Endothelial cell of umbilical vein (primary cell): ENCODE measurements at places on chromosomes 5 and 9.

DNA sequence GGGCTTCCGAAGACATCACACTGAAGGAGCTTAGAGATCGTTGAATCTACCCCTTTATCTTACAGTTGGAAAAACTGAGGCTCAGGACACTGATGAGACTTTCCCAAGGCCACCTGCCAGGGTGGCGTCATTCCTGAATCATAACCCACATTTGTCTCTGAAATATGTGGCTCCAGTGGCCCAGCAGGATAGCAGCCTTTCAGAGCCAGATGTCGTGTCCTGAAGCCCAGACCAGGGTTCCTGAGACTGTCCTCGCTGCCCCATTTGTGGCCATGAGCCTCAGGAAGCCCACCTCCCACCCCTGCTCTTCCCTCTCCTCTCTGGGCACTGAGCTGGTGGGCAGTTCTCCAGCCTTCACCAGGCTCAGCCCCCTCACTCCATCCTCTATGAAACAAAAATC lies 2.4 kb downstream of the HMCN2 start:
- no peak for DNase-seq

DNA sequence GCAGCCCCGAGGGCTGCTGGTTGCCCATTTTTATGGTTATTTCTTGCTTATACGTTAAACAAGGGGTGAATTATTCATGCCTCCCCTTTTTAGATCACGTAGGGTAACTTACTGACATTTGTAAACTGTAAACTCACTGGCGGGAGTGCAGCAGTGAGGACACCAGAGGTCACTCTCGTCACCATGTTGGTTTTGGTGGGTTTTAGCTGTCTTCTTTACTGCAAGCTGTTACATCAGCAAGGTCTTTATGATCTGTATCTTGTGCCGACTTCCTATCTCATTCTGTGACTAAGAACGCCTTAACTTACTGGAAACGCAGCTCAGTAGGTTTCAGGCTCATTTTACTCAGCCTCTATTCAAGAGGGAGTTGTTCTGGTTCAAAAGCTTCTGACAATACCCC lies 155.0 kb upstream of the PRDM9 start:
- no peak for DNase-seq

- DNase-seq = no peak
Observed at GRCh38 chr5:13946111-13946510, 1.6 kb upstream of the DNAH5 start.

GRCh38 chr5:105057001-105057436 lies 1494.4 kb upstream of the NUDT12 start:
- no peak for DNase-seq

DNA sequence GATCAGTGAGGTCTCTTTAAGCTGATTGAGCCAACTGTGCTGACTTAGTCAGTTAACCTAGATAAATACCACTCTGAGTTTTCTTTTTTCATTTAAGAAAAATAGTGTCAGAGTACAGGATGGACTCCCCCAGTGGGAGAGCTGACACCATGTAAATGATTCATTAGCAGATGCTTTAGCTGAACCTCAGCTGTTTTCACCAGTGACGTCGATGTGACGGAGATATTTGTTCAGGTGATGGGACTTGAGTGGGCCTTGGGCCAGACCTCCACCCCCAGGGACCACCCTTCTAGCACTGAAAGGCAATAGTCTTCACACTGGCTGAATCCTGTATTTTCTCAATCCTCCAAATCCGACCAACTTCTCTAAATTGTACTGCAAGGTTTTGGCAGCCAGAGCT lies 196.1 kb downstream of the GAS1 start:
- no peak for DNase-seq

GRCh38 chr5:64180661-64181343 lies 15.2 kb downstream of the RNF180 start:
- peak; percentile 13 for DNase-seq

GRCh38 chr5:127355337-127355736 lies 64.7 kb downstream of the MEGF10 start:
- no peak for DNase-seq

DNA sequence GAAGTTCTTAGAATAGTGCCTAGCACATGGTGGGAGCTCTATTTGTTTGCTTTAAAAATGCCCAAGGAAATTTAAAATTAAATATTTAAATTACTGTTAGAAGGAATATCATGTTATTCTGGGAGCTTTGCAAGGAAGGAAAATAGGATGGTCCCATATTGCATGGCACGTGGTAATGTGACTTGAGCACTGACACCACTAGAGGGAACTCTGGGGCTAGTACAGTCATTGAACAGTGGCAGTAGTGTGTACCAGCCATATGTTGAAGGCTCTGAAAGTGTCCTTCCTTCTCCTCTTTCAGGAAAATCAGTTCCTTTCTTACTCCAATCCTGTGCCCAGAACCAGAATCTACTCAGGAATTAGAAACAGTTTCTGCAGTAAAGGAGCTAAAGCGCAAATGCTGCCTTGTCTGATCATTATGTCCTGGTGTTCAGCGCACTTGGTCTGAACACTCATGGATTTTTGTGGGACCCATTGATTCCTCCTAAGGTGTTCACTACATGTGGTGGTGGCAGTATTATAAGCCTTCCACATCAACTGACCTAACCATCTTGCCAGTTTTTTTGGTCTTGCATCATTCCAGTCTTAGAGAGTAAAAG lies 54.1 kb downstream of the GDA start:
- DNase-seq = peak; percentile 24

GRCh38 chr5:145689235-145689634 lies 145.9 kb downstream of the PRELID2 start:
- no peak for DNase-seq

DNA sequence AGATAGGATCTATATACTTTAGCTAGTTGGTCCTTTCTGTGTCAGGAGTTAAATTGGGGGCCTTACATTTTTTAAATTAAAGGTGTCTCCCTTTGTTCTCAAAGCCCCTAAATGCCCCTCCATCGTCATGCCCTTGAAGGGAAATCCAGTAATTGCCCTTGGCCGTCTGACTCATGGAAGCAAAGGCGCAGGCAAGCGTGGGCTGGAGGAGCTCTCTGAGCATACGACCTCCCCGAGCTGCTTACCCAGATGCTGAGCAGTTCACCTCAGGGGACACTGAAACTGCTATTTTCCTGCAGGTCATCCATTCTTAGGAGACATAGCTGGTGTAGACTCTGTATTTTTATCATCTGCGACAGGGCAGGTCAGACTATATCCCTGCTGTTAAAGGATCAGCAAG lies 23.0 kb downstream of the PCSK1 start:
- DNase-seq = no peak

DNA sequence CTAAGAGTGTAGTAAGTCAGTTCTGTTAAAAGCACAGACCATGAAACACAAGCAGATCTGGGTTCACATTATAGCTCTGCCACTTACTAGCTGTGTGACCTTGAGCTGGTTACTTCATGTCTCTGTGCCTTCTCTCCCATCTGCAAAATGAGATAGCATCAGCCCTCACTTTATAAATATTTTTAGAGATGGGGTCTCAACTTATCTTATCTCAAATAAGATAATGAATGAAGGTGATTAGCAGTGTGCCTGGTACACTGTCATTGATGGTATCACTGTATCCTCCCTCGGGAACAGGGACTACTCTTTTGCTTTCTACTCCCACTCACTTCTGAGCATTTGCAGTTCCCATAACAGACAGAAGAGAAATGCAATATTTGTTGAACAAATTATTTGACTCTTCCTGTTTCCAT lies 52.4 kb downstream of the GALNT10 start:
- no peak for DNase-seq

- DNase-seq = no peak
Observed at GRCh38 chr5:83434946-83435345, 36.6 kb upstream of the VCAN start.

DNA sequence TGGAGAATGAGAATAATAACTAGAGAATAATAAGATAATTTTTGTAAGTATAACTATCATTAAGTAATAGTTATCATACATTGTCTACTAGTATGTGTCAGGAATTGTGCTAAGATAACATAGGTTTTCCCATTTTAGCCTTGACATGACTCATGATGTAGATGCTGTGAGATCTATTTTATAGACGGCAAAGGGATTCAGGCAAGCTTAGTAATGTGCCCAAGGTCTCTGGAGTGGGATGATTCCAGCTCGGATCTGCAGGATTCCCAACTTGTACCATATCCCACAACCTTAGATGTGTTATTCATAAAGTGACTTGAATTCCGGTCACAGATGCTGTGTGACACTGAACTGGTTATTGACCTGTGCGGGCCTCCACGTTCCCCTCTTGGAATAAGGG lies 51.5 kb downstream of the IL31RA start:
- DNase-seq = no peak

DNA sequence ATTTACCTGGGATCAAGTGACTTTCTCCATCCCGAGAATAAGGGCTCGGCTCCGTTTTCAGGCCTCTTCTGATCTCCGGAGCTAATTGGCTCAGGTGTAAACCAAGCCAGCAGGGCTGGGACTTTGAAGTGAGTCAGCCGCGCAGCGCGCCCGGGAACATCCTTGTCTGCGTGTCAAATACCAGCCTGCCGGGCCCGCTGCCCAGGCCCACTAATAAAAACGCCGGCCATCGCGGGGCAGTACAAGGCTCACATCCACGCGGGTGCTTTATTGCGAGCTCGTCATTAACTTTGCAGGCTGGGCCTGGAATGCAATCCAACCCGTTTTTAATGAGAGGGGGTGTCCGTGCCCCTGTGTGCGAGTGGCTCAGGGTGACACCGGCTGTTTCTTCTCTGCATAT lies 416.8 kb downstream of the IRX2 start:
- no peak for DNase-seq

DNA sequence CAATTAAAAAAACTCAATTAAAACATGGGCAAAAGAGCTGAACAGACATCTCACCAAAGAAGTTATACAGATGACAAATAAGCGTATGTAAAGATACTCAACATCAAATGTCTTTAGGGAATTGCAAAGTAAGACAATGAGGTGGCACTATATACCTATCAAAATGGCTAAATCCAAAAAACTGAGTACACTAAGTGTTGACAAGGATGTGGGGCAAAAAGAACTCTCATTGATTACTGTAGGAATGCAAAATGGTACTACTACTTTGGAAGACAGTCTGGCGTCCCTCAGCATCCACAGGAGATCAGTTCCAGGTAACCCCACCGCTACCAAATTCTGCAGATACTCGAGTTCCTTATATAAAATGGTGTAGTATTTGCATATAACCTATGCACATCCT lies 198.1 kb downstream of the DAB2IP start:
- DNase-seq = no peak

GRCh38 chr9:73906671-73907070 lies 590.5 kb upstream of the RORB start:
- DNase-seq = no peak

DNA sequence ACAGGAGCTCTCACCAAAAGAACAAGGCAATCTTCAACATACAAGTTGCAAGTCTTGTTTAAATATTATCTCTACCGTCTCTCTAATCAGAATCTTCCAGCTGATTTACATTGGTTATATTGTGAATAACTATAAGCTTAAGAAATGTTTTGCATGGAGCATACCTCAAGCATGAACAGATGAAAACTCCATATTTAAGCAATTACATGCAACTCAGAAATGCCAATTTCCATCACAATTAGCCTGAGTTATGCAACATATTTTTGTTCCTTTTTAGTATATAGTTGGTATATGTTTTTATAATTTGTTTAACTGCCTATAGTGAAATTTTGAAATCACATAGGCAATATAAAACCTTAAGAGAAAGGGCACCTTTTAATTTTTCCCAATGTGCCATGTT lies 142.5 kb downstream of the DENND1A start:
- no peak for DNase-seq

GRCh38 chr9:89375191-89375760 lies 57.0 kb downstream of the SECISBP2 start:
- DNase-seq = peak; percentile 18

GRCh38 chr5:96708600-96708999 lies 46.4 kb downstream of the CAST start:
- no peak for DNase-seq

DNA sequence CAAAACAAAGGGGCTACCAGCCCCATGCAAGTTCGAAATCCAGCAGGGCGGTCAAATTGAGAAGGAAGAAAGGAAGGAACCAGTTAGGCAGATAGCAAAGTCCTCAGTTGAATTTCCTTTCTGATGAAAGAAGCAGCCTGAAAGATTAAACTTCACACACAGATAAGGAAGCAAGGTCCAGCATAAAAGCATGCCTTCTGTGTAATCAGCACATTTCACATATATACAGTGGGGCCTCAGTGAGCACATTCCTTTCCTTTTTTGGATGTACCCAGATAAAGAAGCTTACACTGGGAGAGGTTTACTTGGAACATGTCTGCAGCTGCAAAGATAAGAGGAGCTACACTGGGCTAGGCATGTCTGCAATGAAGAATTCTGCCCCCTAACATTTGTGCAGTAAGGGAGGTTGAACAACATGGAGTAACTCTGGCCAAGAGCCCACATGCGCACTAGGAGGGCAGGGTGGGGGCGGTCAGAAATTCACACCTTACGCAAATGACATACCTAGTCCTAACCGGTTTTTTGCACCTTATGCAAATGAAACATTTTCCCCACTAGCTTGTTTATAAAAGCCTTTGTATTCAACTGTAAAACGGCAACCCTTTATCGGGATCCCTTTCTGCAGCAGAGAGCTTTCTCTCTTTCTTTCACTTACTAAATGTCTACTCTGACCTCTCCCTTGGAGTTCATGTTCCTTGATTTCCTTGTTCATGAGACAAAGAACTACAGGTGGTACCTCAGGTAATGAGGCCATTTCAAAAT lies 149.7 kb upstream of the FBXL17 start:
- no peak for DNase-seq

- DNase-seq = no peak
Observed at GRCh38 chr5:38816083-38817030, 29.5 kb upstream of the OSMR start.

DNA sequence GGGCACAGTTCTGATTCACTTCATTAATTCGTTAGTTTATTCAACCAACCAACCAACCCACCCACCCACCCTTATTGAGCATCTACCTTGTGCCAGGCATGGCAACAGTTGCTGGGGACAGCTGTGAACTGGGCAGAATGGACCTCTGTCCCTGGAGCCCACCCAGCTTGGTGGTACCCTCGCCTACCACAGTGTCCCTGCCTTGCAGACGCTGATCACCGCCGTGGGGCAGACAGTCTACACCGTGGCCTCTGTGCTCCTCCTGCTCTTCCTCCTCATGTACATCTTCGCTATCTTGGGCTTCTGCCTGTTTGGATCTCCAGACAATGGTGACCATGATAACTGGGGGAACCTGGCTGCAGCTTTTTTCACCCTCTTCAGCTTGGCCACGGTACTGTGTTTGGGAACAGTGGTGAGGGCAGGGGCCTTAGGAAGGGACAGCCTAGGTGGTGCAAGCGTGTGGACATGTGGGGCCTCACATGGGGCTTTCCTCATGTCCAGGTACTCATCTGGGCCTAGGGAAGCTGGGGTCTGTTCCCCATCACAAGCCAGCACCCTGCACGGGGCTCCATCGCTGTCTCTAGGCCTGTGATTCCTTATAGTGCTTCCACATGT lies 26.2 kb downstream of the PITX1 start:
- DNase-seq = no peak

DNA sequence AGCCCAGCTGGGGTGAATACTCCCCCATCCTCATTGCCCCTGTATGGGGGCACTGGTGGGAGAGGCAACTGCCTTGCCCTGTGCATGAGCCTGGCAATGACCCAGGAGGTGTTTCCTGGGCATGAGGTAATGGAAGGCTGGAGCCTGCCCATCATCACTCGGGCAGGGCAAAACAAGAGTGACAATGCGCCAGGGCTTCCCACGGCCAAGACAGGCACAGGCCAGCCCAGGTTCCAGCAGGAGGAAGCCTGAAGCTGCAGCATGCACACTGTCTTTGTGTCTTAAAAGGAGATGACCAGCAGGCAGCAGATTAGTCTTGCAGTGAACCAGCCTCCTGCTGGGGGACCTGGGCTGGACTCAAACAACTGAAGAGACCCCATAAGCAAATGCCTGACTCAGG lies 92.2 kb upstream of the SMIM23 start:
- DNase-seq = no peak

GRCh38 chr9:88052321-88052965 lies 78.1 kb upstream of the CDK20 start:
- DNase-seq = no peak
